ENCODE measurements at places on chromosomes 4 and X.

DNA sequence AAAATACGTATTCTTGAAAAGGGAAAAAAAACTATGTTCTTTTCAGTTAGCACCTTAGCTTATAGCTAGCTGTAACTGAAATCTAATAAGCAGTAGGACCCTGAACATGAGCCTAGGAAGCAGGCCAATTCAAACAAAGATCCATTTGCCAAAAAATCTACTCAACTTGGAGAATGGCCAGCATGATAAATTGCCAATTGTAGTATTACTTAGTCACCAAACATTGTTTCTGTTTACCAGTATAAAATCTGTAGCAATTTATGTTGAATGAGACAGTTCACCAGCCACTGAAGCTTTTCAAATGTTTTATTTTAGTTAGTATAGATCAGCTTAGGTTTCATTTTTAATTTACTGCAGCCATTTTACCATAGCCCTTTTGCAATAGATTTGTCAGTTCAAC is 323.6 kb upstream of the DIPK2B start:
- DNase-seq: no peak

GRCh38 chr4:37728064-37728463 is 41.9 kb upstream of the RELL1 start:
- DNase-seq: no peak

GRCh38 chrX:140944710-140945109 is 57.7 kb upstream of the SPANXB1 start:
- DNase-seq: no peak

- no peak for DNase-seq
These were observed 53.1 kb upstream of the SPRY1 start for GRCh38 chr4:123343400-123344041.

Data from T-helper 2 cell treated with Interferon-gamma antibody and Interleukin-4, amounts not matched to agents 5 μg/mL and 100 μg/mL, for 36 hours (primary cell).